ENCODE measurements at places on chromosomes 2 and 18.

DNA sequence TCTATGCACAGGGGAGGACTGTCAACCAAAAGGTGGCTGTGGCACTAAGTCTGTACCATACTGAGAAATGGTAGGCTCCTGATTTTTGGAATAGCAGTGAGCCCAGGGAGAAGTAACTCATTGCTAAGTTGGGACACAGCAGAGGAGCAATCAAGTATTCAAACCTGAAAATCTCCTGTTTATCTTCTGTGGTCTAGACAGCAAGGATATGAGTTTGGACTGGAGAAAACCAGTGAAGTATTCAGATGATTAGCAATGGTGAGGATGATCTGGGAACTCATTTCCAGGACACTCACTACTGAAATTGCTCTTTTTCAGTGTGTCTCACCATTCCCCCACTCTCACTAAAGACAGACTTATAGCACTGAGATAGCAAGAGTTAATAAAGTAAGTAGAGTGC lies 112.0 kb downstream of the GULP1 start:
- no peak for DNase-seq

DNA sequence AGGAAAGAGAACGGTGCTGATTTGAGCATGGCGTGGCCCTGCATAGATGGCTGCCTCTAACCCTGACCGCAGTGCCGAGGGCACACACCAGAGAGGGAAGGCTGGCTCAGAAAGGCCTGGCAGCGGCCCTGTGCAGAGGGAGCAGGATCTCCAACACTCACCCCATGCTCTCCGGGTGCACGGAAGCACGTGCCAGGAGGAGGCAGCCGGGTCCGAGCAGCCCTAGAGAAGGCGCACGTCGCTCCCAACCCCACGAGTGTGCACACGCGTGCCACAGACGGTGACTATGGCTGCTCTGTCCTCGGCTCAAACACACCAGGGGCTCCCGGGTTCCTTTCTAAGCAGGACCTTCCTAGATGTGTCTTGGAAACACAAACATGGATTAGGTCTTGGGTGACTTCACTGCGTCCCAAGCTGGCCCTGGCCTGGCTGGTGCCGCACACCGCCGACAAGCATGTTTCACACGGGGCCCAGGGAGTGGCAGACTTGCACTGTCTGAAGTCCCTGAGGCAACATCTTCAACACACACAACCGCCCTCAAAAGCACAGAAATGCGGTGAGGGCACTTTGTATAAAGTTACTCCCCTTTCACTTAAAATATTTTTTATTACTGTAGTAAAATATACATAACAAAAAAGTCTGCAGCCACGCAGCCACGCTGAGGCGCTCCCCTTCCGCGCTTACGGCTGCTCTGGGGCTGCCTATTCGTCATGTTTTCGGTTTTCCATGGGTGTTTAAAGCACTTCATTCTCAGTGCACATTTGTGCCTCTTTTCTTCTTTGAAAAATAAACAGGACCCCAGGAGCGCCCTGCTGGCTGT lies 110.0 kb downstream of the ZNF516 start:
- DNase-seq = no peak

DNA sequence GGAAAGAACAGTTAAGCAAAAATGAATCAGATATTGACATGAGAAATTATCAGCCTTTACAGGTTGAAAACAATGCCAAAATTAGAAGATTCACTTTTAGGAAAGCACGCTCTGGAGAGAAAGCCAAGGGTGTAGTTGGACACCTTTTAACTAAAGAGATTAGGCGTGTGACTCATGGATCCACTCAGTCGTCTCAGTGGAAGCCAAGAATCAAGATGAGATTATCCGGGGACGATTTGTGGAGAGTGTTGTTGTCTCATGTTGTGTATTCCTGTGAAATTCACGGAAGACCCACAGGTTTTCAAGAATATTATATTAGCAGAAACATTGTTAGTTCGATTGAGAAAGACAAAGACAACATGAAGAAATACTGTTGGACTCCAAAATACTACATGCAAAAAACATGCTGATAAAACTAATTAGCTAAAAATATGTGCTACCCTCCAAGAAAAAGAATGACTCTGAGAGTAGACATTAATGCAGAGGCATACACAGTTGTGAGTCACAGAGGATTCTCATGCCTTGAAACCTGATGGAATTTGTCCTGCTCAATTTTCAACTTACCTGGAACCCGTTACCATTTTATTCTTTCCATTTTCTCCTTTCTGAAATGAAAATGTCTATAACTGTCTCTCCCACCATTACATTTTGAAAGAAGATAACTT lies 192.1 kb upstream of the RND3 start:
- peak; percentile 34 for DNase-seq

- no peak for DNase-seq
These were observed 54.6 kb upstream of the COBLL1 start for GRCh38 chr2:164896226-164896625.

- DNase-seq = no peak
These were observed 85.6 kb downstream of the NCOA1 start for GRCh38 chr2:24576617-24577016.

DNA sequence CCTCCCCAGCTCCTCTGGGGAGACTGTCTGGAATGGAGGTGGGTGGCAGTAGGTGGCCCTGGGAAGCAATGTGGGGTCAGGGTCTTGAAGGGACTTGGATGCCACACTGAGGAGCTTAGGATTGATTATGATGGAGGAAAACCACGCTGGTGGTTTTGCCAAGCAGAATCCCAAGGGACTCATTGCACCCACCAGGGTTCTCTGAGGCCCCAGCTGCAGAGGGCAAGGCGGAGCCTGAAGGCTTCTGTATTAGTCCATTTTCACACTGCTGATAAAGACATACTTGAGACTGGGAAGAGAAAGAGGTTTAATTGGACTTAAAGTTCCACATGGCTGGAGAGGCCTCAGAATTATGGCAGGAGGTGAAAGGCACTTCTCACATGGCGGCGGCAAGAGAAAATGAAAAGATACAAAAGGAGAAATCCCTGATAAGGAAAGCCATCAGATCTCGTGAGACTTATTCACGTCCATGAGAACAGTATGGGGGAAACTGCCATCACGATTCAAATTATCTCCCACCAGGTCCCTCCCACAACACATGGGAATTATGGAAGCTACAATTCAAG lies 87.2 kb upstream of the YWHAQ start:
- no peak for DNase-seq

DNA sequence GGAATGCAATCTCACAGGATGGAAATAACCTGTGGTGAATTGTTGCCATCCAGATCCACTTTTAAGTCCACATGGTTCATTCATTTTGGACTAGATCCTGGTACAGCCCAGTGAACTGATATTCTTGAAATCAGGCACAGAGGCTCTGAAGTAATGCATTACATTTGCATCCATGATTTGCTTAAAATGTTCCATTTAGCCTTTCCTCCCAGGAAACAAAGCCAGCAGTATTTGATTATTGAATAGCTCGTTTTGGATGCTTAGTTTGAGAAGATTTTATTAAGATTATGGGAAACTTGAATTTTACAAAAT lies 995.8 kb upstream of the CDH2 start:
- no peak for DNase-seq

DNA sequence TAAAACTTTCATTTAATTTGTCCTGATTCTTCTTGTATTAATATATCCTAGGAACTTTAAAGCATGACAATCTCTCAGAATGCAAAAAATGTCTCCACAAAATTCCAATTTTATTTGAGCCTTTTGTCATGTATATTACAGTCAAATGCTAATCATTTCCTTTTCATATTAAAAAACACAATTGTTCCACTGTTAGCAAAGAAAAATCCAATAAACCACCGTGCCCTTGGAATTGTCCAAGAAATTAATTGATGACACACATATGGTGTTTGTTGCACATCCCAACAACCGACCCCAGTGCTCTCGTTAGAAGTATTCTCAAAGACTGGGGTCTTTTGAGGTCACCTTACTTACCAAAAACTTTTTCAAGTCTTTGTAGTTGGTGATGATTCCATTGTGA lies 28.1 kb downstream of the GFPT1 start:
- no peak for DNase-seq

- peak; percentile 83 for DNase-seq
These were observed 65.3 kb downstream of the STAT1 start for GRCh38 chr2:190948671-190949070.

DNA sequence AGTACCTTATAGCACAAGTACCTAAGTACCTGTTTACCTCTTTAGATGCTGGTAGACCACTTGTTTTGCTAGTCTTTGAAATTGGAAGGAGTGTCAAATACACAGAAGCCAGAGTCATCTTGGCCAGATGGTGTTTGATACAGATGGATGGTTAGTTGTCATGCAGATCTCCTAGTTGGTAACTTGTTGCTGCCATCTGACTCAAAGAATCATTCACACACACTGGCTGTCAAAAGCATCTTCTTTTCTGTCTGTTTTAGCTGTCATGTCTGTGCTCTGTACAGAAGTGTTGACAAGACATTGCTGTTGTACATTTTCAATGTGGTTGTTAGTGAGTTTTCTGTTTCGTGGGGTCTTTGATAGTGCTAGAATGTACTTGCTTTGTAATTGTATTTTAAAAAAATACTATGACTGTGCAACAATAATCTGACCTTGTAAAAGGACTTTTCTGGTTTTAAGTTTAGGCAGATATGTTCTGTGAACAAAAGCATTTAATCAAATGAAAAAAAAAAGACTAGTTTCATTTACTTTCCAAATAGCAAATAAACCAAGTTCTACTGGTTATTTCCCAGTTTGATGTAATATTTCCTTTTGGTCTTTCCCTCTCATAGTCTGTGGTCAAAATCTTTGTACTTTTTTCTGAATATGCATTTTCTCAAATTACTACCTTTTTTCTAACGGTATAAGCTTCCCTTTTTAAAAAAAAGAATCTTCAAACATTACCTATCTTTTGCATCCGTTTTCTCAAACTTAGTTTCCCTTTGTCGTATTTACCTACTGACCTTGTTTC lies 39.9 kb downstream of the TANK start:
- no peak for DNase-seq

GRCh38 chr18:58525517-58525916 lies 103.4 kb downstream of the ALPK2 start:
- DNase-seq = no peak

- peak; percentile 94 for DNase-seq
These were observed 411.0 kb downstream of the LRATD1 start for GRCh38 chr2:15043336-15044058.

DNA sequence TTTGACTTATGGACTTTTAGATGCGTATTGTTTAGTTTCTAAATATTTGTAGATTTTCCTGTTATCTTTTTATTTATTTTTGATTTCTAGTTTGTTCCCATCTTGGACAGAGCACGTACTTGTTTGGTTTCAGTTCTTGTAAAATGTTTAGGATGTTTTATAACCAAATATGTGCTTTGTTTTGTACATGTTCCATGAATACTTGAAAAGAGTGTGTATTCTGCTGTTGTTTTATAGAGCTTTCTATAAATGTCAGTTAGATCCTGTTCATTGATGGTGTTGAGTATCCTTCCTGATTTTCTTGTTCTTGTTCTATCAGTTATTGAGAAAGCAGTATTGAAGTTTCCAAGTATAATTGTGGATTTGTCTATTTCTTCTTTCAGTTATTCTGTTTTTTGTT lies 21.1 kb downstream of the VWA3B start:
- DNase-seq = no peak

DNA sequence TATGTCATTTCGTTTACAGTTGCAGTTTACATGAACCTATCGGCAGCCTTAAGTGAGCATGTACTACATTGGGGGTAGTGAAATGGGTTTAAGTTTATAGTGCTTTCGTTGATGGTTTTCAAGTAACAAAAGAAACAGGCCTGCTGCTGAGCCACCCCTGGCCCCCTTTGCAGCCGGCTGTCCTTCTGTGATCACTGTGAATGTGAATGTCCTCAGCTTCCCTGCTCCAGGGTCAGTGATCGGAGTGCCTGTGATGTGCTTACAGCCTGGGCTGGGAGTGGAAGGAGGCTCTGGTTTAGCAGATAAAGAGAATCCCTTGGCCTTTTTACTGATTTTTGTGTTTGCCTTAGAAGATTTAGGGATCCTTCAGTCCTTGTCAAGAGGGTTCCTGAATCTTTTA lies 154.2 kb downstream of the FAM210A start:
- no peak for DNase-seq

GRCh38 chr2:233418052-233418760 lies 63.9 kb downstream of the DGKD start:
- DNase-seq = no peak

DNA sequence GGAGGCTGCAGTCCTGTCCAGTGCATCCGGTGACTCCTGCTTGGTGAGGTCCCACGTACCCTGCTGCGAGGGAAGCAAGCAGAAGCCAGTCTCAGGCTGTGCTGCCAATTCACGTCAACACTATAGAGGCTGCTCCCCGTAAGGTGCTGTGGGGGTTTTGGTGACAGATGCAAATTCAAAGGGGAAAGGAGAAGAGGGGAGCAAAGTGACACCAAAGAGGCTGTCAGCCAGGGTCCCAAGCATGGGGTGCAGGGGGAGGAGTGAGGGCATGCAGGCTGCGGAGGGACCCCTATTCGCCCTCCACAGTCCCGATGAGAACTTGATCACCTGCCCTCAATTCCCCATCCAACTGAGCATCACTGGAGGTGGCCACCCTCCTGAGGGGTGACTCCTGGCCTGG lies 179.4 kb upstream of the HS6ST1 start:
- DNase-seq = no peak

GRCh38 chr2:30358842-30359241 lies 88.2 kb upstream of the LCLAT1 start:
- DNase-seq = no peak

- no peak for DNase-seq
These were observed 255.3 kb downstream of the L3MBTL4 start for GRCh38 chr18:6159426-6159825.

DNA sequence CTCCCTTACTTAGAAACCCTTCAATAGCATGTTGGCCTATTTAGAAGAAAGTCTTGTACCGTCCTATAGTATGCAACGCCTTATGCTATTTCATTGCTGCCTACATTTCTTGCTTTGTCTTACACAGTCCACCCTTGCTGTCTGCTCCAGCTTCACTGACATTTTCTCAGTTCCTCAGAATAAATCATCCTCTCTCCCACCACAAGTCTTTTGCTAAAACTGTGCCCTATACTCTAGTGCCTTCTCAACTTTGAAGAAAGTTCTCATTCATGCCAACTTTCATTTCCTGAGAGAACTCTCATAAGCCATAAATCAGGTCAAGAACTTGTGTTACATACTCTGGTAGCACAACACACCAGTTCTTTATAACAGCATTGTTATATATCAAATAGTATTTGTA lies 54.3 kb upstream of the COL3A1 start:
- DNase-seq = no peak

- DNase-seq = no peak
These were observed at the start of gene CMPK2 for GRCh38 chr2:6865346-6866274. Gene CMPK2, minus strand, starts transcription at chr2:6865907. Its CDS starts 211 bp downstream, at chr2:6865696.

- DNase-seq = no peak
These were observed 187.9 kb upstream of the HS6ST1 start for GRCh38 chr2:128506534-128506933.

GRCh38 chr2:136171223-136171622 lies 53.3 kb upstream of the CXCR4 start:
- DNase-seq = no peak

Data from retinal pigment epithelial cell (primary cell).